ENCODE measurements at places on chromosomes 7 and 10. TPM values are rescaled to one million over a fixed set of nuclear protein-coding genes. Genes with fewer than 3 reads are reported as not detected.

- H3K27ac ChIP-seq: no peak overlapping the region
- no peak for DNase-seq
Observed at GRCh38 chr10:113301342-113301984, 251.4 kb upstream of the HABP2 start.

The ANKRD30A gene
- total RNA-seq: not detected

DNA sequence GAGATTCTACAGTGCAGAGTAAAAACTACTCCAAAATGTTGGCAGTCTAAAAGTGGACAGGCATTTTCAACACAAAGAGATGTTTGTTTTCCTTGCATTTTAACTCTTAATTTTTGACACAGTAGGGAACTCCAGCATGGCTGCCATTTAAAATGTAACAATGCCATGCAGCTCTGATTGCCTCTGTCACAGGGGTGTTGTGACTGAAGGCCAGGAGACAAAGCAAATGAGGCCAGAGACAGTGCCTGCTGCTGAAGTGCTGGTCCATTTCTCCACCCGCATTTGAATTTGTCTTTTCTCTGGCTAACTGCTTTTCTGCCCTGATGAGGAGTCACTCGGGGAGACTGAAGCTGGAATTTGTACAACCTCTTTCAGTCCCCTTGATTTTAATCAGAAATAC is 710.6 kb upstream of the GALNT17 start:
- H3K27ac ChIP-seq: no peak overlapping the region
- H3K4me3 ChIP-seq: no peak overlapping the region
- H3K36me3 ChIP-seq: no peaks in the 10 kb centered on the region

DNA sequence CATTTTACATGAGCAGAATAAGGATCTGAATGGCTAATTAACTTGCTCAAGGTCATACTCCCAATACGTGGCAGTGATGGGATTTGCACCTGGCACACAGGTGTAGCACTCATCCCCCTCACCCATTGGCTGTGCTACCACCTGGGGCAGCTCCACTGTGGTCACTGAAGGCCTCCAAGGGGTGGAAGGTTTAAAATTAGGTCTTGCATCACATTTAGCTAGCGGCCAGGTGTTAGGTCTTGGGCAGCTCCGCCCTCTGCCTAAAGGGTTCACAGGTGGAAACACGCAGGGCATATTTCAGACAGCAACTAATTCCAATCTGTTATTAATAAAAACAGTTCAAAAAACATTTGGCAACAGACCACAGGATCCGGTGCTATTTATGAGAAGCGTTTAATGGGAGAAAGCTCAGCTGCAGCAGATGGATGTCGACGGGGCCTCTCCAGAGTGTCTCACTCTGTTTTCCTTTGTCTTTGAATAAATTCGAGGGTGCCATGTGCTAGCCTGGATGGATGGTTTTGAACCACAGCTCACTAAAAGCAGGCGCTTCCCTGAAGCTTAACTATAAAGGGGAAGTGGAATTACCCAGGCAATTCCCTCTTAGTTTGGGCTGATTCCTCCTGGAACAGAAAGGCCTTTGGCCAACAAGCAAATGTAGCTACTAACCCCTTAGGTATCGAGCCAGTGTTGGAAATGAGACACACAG is 1017.6 kb downstream of the TYW1 start:
- no peaks in the 10 kb centered on the region for H3K36me3 ChIP-seq
- DNase-seq: no peak
- no peaks in the 10 kb centered on the region for H3K27me3 ChIP-seq
- H3K4me3 ChIP-seq: no peak overlapping the region

The PNLIPRP3 gene
- not detected for total RNA-seq

The PDK4 gene
- not detected for total RNA-seq

GRCh38 chr7:33761449-33762080 is 143.8 kb upstream of the BMPER start:
- no peaks in the 10 kb centered on the region for H3K27me3 ChIP-seq
- H3K4me1 ChIP-seq: no peaks in the 10 kb centered on the region
- H3K4me3 ChIP-seq: no peak overlapping the region
- no peak overlapping the region for H3K27ac ChIP-seq

GRCh38 chr7:124219681-124220080 is 186.8 kb upstream of the TMEM229A start:
- no peak overlapping the region for H3K4me3 ChIP-seq
- H3K27ac ChIP-seq: no peak overlapping the region
- no peak for DNase-seq
- H3K36me3 ChIP-seq: no peaks in the 10 kb centered on the region
- H3K27me3 ChIP-seq: no peaks in the 10 kb centered on the region

The ACTL6B gene
- not detected for total RNA-seq

DNA sequence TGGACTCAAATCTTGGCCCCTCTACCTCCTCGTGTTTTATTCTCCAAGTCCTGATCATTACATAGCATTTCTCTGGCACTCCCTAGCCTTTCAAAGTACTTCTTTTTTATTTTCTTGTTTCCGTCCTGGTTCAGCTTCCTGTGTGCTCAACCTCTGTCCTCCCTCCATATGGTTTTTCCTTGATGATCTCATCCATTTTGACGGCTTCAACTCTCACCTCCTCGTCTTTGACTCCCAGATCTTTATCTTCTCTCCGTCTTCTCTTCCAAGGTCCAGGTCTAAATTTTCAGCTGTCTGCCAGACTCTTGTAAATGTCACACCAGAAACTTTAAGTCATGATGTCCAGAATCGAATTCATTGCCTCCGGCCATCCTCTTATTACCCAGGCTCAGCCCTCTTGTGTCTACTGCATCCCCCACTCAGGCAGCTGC is 23.3 kb upstream of the GFRA1 start:
- no peak overlapping the region for H3K4me3 ChIP-seq
- no peak for DNase-seq
- H3K4me1 ChIP-seq: no peaks in the 10 kb centered on the region
- H3K27me3 ChIP-seq: no peaks in the 10 kb centered on the region
- no peak overlapping the region for H3K27ac ChIP-seq
- H3K36me3 ChIP-seq: no peaks in the 10 kb centered on the region

GRCh38 chr7:105215182-105215581 is 173.5 kb downstream of the SRPK2 start:
- no peak overlapping the region for H3K4me3 ChIP-seq
- peaks cover 3% of the 10 kb centered on the region for H3K36me3 ChIP-seq
- no peak overlapping the region for H3K27ac ChIP-seq
- DNase-seq: no peak
- H3K27me3 ChIP-seq: no peaks in the 10 kb centered on the region

DNA sequence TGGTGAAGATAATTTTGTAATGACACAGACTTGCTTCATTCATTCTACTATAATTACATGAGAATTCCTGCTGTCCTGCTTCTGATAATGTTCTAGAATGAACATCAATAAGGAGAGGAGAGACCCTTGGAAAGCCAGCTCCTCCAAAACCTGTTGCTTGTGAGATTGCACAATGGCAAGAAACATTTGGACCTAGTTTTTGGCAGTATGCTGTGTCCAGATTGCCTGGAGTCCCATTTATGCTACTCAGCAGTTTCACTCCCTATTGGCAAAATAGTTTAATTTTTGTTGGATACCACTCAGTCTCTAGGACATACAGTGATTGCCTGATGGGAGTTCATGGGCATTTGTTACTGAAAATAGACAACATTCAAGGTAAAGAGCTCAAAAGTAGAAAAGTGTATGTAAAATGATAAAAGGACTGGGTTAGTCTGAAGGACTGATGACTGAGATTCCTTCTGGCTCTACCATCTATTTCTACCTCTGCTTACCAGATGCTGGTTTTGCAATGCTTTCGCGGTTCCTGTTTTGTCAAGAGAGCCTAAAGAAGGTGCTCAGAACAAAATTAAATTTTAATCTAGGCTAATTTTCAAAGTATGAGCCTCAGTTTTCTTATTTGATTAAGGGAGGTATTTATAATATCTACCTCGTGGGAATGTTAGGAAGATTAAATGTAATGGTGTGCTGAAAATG is 8.0 kb upstream of the ACTR3B start:
- no peak overlapping the region for H3K27ac ChIP-seq
- H3K4me1 ChIP-seq: no peaks in the 10 kb centered on the region
- no peak overlapping the region for H3K4me3 ChIP-seq
- peaks cover 4% of the 10 kb centered on the region for H3K27me3 ChIP-seq
- no peaks in the 10 kb centered on the region for H3K36me3 ChIP-seq
